GM13977 (cell line): ENCODE measurements at places on chromosomes 12 and 14.

GRCh38 chr14:104297721-104298401 lies 159.5 kb downstream of the KIF26A start:
- DNase-seq = no peak

DNA sequence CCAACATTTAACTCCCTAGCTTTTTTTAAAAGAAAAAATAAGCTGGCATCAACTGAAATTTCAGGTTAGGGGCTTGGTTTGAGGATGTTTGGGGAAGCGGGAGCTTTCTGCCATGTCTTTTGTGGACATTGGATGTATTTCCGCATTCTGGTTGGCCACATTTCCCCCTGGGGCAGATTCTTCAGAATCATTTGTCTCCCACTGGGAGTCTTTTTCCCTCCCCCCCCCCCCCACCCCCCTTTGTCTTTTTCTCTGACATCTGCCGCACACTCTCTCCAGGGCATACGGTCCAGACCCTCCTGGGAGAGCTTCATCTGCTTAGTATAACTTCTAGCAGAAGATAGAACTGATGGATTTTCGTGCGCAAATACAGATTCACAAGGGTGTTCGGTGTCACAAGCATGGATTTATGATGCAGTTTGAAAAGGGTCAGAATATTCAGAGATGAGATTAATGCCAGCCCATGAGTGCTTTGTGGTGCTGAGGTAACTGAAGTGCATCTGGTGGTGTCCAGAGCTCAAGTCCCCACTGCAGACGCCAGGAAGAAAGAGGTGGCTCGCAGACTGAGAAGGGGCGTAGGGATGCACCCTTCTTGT lies 40.2 kb downstream of the ETV6 start:
- DNase-seq = no peak

DNA sequence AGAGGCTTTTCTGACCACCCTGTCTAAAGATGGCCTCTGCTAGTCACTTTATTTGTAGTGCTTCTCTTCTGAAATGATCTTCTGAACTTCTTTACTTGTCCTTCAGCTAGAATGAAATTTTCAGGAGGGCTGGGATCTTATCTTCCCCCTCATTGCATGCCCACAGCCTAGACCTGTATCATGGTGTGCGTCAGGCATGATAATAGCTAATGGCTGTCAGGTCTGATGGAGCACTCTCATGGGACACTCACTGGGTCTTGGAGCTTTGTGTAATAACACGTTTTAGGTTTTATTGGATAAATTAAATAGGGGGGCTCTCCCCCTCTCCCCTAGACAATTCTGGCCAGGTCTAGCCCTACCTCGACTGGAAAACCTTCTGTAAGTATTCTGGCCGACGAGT lies 97.1 kb upstream of the NRXN3 start:
- DNase-seq = no peak

DNA sequence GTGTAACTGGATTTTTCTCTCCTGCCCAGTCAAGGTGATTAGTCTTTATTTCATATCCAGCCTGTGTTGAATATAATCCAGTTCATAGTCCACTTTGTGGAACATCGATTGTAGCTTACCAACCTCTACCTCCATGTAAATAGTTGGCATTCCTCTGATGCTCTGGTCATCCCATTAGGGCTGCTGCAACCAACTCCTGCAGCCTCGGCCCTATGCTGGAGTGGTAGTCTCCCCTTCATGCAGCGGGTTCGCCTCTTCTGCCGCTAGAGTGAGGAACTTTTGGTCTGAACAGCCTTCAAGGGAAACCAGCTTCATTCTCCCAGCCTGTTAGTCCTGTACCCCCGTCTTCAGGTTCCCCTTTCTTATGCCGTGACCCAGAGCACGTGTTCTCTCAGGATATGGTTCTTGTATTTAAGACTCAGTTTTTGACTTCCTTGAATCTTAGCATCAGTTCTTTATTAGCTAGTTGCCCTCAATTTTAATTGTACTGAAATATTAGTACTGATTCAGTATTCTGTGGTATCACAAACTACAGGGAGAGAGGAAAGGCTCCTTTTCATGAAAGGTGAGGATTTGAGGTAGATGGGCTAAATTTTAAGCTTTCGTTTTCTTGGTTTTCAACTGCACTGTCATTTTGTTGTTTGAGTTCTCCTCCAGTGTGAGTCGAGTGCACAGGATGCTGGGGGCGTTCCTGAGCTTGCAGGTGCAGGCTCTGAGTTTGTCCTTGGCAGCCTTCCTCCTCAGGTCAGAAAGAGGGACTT lies 33.2 kb downstream of the ZNF664 start:
- DNase-seq = no peak

- no peak for DNase-seq
These were observed 40.0 kb downstream of the TSPAN9 start for GRCh38 chr12:3117144-3117581.

- DNase-seq = no peak
These were observed 459.5 kb downstream of the RMST start for GRCh38 chr12:97921979-97922722.
